ENCODE measurements at places on chromosomes 3 and 15.

DNA sequence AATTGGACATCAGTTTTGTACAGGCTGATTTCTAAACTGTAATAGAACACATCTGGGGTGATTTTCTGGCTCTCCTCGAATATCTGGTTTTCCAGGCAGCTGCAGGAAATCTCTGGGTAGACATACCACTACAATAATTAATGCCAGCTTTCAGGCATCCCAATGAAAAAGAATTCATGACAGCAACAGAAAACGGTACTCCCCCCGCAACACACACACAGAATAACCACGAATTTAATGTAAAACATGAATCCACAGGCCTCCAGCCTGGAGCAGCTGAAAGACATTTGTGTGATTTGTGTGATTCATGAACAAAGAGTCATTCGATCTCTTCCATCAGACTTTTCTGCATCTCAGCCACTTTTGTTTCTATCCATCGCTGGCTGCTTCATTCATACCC, 262.2 kb downstream of the MAGI1 start:
- DNase-seq, result no peak

DNA sequence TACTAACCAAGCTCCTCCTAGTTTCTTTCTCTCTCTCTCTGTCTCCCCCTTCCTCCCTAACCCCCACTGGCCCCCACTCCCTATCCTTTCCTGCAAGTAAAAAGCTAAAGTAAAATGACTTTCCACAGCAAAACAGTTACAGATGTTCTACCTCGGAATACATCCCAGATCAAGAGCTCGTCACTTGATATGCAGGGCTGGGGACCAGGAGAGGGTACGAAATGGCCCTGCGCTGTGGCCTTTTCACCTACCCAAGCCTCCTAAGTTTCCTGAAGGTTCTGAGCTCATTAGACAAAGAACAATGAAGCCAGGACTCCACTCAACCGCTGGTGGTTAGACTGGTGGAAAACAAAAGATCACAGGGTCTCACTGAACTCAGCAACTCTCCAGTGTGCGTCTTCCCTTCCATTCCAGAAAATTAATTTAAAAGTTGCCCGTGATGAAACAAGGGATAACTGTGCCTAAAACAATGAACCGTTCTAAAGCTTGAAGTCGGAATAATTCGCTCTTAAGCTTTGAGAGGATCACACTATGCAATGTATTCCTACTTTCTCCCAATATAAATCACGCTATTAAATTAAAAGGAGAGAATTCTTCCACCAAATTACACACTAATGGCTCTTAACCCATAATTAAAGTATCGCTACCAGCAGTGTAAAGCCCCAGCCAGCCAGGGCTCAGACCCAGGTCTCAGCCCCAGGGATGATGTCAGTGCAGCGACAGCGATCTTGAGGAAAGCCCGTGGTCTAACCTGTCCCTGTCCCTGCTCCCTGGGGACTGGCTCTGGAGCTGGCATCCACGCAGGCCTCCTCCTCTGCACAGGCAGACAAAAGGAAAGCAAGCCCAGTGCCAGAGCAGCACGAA, 5.0 kb downstream of the VGLL4 start:
- no peak for DNase-seq

DNA sequence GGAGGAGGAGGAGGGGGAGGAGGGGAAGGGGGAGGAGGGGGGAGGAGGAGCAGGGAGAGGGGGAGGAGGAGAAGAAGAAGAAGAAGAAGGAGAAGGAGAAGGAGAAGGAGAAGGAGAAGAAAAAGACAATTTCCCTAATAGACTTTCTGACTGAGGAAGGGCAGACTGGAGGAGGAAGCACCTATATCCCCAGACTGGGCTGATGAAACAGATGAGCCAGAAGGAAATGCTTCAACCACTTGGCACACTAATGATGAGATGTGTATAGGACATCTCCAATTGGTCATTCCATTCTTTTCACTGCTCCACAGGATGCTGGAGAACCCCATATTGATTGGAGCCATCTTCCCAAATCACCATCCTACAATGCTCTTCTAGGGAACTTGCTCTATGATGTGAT, 69.9 kb downstream of the LYZL4 start:
- DNase-seq, result no peak

DNA sequence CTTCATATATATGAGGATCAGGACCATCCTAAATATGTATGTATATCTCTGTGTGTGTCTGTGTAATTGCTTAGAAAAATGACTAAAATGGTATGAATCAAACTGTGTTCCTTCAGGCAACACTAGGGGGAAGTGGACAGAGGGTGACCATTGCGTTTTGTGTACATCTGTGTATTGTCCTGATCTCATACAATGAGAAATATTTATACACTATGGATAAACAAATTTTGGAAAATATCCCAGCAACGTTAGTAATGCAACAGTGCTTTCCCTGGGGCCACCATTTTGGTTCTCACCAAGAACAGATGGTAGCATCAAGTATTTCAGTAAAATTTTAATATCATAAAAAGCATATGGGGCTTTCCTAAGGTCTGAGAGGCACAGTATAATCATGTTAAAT, 130.1 kb downstream of the PTPRG start:
- no peak for DNase-seq

Measured in activated CD8-positive, alpha-beta memory T cell treated with anti-CD3 and anti-CD28 coated beads for 24 hours (primary cell).